Astrocyte of the spinal cord (primary cell): ENCODE measurements at places on chromosomes 1 and 21.

- no peak for DNase-seq
Measured at GRCh38 chr1:201531551-201532425, 7.1 kb upstream of the NAV1 start.

DNA sequence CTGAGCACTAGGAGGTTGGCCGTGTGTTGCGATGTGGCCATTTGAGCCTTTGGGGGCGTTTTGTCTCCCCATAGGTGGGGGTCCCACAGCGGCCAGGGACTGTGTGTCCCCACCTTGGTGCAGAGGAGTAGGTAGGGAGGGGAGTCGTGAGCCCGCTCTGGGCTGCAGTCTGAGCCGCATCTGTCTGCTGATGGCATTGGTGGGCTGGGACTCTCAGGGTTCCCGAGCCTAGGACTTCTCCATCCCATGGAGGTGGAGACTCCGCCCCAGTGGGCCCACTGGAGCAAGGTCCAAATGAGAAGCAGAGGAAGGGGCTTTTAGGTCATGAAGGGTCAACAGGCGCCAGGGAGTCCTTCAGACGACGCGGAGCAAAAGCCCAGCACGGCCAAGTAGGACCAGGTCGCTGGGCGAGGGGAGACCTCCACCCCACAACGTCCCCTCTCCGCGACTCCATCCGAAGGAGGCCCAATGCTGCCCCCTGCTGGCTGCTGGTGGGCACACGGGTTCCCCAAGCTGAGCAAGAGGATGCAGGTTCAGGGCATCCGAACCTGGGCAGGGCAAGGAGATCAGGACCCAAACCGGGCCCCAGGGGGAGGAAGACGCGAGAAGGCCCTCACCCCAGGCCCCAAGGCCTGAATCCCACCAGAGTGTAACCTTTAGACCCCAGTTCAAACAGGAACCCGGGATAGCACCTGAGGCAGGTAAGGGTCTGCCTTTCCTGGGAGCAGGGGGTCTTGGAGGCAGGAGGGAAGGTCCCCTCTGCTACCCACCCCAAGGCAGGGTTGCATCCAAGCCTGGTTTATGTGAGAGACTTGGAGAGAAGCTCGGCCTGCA lies 14.9 kb downstream of the TTC34 start:
- DNase-seq, result no peak

DNA sequence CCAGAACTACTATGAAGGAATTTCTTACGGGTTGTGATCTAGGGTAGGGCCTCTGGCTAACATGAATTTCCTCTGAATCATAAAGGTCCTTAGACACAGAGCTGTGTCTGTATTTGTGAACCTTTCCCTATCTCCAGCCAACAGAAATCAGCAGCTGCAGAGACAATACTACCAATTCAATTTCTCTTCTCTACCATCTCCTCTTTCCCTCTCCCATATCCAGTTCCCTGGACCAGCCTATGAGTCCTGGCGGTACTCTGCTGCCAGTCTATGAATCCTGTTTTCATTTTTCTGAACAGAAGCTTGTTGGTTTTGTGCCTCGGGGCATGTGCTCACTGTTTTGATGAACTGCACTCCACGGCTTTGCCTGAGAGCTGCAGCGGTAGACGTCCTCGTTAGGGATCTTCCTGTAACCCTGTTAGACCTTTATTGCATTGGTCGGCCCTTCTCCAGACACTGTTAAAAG lies 458.0 kb upstream of the VAMP3 start:
- no peak for DNase-seq

DNA sequence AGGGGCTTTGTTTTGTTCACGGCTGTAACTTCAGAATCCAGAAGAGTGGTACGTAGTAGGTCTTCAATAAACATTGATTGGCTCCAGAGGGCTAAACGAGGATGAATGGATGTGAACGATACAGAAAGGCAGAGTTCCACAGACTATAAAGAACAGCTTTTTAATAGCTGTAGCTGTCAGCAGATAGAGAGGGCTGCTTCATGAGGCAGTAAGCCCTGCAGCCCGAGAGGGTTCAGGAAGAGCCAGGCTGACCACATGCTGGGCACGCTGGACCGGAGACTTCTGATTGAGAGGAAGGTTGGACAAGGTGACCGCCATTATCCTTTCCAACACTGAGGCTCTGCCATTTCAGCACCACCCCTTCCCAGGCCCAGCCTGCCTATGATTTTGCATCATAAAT lies 45.3 kb downstream of the KIRREL1 start:
- no peak for DNase-seq

DNA sequence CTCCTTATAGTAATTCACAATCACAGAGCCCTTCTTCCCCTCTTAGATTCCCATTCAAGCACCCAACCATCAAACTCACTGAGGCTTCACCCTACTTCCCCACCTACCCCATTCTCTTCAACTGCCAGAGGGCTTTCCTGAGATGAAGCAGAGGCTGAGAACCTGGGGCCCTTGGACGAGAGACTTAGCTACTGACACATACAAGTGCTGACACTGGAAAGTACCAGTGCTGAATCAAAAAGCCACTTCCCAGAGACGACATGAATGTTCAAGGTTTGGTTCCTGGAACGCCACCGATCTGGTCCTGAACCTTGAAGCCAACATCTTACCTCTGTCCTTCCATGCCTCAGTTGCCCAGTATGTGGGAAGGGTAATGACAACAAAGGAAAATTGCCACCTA lies 16.6 kb upstream of the RAP1A start:
- DNase-seq, result no peak

DNA sequence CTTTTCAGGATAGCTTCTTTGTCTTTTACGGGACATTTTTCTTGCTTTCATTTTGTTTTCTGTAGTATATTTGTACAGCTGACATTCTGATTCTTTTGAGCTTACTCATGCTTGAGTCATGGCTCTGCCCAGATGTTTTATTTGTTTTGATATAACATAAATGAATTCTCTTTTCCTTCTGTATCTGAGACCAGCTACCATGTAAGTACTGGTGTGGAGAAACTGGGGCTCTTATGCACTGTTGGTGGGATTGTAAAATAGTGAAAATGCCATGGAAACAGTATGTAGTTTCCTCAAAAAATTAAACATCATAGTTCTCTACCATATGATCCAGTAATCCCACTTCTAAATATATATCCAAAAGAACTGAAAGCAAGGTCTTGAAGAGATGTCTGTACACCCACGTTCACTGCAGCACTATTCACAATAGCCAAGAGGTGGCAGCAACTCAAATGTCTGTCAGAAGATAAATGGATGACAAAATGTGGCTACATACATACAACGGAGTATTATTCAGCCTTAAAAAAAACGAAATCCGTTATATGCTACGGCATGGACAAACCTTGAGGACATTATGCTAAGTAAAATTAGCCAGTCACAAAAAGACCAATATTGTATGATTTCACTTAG lies 61.4 kb downstream of the EIF2B3 start:
- peak; percentile 95 for DNase-seq

DNA sequence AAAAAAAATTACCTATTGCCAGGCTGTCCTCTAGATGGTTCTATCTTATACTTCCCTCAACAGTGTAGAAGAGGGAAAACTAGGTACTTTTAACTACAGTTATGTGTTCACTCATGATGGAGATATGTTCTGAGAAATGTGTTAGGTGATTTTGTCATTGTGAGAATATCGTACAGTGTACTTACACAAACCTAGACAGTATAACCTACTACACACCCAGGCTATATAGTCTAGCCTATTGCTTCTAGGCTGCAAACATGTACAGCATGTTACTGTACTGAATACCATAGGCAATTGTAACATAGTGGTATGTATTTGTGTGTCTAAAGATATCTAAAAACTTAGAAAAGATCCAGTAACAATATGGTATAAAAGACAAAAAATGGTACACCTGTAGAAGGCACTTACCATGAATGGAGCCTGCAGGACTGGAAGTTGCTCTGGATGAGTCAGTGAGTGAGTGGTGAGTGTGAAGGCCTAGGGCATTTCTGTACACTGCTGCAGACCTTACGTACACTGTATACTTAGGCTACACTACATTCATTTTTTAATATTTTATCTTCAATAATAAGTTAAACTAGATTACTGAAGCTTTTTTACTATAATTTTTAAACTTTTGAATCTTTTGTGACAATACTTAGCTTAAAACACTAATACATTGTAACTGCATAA lies 13.2 kb downstream of the MGST3 start:
- no peak for DNase-seq

GRCh38 chr1:172883844-172884243 lies 166.9 kb downstream of the TNFSF18 start:
- peak; percentile 52 for DNase-seq

GRCh38 chr1:89589515-89589914 lies 43.4 kb upstream of the LRRC8C start:
- DNase-seq, result peak; percentile 58
